ENCODE measurements at places on chromosomes 4 and X.

DNA sequence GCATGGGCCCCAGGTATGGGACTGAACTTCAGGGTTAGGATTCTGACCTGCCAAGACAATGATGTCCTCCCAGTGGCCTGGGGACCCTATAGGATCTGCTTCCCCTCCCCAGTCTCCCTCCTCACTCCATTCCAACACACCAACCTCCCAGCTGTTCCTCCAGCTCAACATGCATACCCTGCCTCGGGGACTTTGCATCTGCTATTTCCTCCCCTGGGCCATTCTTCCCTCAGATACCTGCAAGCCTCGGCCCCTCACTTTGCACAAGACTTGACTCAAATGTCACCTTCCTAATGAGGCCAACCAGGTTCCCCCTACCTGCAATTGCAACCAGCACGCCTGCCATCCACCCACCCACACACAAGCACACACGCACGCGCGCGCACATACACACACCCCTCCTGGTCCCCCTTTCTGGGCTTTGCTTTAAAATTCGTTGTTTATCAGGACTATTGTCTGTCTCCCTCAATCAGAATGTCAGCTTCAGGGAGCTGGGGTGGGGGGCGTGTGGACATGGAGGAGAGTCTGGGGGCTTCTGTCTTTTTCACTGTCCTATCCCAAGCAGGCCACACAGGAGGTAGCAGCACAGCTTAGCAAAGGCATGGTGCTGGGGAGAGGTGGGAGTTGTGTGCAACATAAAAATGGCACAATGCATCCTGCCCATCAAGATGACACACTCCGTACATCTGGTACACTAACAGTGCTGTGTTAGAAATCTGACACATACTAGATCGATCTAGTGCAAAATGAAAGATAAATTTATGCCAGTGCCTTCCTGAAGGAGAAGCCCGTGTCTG is 20.6 kb upstream of the PPP2R2C start:
- DNase-seq = no peak

DNA sequence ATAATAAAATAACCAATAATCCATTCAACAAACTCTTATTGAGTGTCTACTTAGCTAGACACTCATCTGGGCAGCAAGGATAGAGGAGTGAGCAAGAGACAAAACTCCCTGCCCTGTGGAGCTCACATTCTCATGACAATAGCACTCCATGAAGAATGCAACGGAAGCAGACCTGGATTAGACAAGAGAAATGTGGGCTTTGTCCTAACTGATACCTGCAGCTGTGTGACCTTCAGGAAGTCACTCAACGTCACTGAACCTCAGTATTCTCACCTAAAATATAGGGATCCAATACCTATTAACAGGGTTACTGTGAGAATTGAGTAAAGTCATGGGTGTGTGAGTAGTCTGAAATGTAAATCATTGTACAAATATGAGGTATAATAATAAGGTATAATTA is 61.2 kb downstream of the NDNF start:
- DNase-seq = no peak

GRCh38 chr4:55549888-55550287 is 3.2 kb upstream of the CLOCK start:
- no peak for DNase-seq

GRCh38 chr4:70303090-70303489 is 31.7 kb upstream of the CABS1 start:
- no peak for DNase-seq

DNA sequence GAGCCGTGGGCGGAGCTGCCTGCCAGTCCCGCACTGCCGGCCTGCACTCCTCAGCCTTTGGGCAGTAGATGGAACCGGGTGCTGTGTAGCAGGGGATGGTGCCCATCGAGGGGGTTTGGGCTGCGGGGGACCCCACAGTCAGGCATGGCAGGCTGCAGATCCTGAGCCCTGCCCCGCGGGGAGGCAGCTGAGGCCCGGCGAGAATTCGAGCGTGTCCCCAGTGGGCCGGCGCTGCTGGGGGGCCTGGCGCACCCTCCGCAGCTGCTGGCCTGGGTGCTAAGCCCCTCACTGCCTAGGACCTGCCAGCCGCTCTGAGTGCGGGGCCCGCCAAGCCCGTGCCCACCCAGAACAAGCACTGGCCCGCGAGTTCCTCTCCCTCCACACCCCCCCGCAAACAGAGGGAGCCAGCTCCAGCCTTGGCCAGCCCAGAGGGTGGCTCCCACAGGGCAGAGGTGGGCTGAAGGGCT is 391.5 kb downstream of the SPOCK3 start:
- no peak for DNase-seq

DNA sequence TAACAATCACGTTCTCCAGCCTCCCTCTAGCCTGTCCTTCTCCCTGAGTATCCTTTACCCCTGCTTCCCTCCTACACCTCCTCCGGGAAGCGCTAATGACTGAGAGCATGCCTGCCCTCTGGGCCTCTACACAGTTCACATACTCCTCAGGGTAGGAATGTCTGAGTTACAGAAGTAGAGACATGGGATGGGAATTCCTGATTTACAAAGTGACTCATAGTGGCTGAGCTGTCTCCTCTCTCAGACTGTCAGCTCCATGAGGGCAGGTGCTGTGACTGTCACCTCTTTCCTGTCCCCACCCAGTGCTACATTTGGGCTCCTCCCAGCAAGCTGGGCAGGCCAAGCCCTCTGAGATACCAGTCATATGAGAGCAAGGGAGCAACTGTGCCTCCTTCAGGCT is 2.6 kb downstream of the LAS1L start:
- DNase-seq = no peak
